ENCODE measurements at places on chromosomes 6 and 20.
A peak's percentile ranks its signal among the peaks of the same experiment; 100 is the strongest.

DNA sequence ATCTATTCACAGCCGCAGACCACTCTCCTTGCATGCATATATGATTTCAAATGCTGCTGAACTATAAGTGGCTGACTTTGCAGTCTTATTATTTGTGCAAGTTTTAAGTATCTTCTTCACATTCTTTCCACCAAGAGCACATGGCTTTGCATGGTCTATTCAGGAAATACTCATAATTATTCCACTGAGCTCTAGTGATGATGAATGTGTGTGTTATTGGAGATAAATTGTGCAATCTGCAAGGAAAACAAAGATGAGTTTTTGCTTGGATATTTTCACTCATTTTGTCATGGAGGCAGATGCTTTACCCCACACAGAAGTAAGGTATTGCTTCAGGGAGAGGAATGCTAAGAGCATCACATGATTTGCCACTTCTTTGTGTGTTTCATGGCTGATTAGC lies 764.6 kb downstream of the TBC1D32 start:
- peak; percentile 2 for DNase-seq

DNA sequence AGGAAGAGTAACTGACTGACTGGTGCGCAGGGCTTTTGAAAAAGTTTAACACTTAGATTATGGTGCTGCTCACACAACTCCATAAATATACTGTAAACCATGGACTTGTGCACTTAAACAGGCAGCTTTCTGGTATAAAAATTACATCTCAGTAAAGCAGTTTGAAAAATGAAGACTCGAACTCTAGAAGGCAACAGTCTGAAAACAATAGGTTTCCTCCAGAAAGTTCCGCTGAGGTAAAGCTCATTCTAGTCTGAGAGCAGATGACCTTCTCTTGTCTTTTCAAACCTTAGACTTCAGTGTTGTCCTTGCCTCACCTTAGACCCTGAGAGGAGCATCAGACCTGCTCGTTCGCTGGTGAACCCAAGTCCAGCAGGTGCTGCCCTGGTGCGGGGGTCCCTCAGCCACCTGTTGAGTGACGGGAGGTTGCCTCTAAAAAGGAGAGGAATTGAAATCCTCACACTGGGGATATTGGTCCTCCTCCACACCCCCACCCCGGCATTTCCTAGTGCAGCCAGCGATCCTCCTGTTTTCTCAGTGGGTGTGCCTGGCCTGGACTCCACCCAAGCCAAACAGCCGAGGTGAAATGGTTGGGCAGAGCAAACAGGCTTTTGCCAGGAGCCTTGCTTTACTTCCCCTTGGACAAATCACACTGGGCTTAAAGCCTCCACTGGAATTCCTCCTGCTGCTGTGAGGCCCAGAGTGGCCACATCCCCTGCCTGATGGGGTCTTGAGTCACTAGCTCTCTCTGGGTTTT lies 14.7 kb upstream of the PYGB start:
- DNase-seq = no peak

DNA sequence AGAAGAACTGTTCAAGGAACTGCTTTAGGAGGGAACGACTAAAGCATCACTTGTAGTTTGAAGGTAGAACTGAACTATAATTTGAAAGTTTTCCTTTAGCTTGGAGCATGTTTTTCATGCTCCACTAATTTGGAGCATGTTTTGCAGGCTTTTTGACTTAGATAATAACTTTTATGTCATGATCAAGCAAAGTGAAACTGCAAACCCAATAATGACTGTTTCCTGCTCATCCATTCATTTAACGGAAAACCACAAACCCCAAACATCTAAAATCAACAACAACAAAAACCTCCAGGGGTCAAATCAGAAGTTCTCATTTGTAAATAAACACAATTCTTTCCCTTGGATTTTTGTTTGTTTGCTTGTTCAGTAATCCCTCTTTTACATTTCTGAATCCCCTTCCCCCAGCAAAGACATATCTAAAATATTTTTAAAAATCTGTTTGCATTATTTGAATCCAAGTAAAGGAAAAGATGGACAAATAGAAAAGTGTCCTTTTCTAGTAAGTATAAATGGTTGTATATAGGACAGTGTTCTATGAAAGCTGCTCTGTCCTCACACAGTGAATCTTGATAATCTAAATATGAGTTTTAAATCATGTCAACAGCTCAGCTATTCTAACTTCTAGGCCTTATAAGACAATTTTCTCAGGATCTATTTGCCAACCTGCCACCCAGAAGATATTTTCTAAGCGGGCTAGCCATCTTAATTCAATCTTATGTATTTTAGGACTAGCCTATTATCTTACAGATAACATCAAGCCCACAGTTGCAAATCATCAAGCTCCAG lies 2.6 kb downstream of the SIM1 start:
- peak; percentile 27 for DNase-seq

- no peak for DNase-seq
Observed at GRCh38 chr6:43516367-43516696, 394 bp downstream of the YIPF3 start.

- no peak for DNase-seq
Observed at GRCh38 chr6:13629459-13630116, 14.5 kb downstream of the NOL7 start.

- no peak for DNase-seq
Observed at GRCh38 chr20:54345301-54345724, 130.1 kb upstream of the DOK5 start.

Measured in muscle of back (tissue), 13 donors.